SHP77 (cell line): ENCODE measurements at places on chromosomes 3 and 15.

- no peak for DNase-seq
These were observed 7.0 kb downstream of the CHP1 start for GRCh38 chr15:41238100-41238499.

DNA sequence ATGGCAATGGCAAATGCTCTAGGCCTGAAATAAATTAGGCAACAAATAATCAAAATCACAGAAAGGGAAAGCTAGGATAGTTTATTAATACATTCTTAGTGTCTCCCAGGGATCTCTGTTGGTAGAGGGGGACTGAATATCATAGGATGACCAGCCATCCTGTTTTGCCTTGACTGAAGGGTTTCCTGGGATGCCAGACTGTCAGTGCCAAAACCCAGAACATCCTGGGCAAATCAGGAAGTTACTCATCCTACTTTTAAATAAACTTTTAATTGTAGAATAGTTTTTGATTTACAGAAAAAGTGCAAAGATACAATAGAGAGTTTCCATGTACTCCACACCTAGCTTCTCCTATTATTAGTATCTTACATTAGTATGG lies 21.8 kb upstream of the SIAH2 start:
- DNase-seq: no peak

- no peak for DNase-seq
These were observed 279.1 kb upstream of the ICE2 start for GRCh38 chr15:60757831-60758570.

- no peak for DNase-seq
These were observed 59.7 kb downstream of the ITPR1 start for GRCh38 chr3:4552811-4553210.

- peak; percentile 57 for DNase-seq
These were observed 379.7 kb downstream of the NAALADL2 start for GRCh38 chr3:175238801-175239200.

- no peak for DNase-seq
These were observed 11.0 kb downstream of the TSPAN3 start for GRCh38 chr15:77059786-77060361.

DNA sequence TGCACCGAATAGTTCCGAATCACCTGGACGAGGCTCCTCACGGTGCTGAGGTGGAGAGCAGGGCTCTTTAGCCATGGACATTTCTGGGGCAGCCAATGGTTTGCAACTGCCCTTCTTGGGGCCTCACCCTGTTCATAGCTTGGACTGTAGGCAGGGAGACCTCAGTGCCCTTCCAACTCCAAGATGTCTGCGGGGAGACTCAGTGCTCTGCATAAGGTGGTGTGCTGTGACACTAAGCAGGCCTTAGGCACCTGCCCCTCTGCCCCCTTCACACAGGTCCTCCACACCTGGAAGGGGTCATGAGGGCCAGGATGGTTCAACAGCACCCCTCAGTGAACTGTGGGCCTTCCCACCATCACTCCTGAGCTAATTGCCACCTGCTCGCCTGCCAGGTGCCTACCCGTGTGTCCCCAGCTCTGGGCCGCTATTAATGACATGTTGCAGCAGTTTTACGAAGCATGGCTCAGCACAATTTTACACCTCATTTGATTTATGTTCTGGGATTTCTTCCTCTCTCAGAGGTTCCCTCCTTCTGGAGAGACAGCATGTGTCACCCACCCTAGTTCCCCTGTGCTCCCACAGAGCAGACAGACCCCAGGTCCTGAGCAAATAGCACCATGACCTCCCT lies 101.2 kb upstream of the SMAD3 start:
- no peak for DNase-seq

- no peak for DNase-seq
These were observed 82.2 kb upstream of the EPHA3 start for GRCh38 chr3:89025185-89025584.

GRCh38 chr3:188348435-188349244 lies 194.7 kb downstream of the LPP start:
- no peak for DNase-seq

- DNase-seq: no peak
These were observed 33.7 kb upstream of the TTBK2 start for GRCh38 chr15:42954291-42954690.

DNA sequence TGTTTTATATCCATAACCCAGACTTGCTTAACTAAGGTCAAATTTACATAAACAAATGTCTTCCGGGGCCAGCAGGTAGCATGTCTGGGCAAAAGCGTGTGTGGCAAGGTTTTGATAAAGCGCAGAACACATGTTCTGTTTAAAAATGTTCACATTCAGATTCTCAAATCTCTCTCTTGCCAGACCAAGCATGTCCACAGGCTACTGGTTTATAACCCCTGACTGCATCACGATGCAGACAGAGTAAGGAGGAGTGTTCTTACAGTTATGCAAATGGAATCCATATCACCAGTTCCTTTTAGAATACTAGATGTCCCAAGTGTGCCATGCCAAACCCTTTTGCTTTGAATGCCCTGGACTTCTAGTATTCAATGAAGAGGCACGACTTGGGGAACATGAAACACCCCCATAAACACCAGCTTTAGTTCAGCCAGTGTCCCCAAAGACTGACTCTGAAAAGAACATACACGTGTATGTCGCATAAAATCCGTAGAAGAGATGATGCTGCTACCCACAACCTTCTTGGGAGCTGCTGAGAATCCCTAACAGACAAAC lies 412.0 kb downstream of the CNTN4 start:
- no peak for DNase-seq

DNA sequence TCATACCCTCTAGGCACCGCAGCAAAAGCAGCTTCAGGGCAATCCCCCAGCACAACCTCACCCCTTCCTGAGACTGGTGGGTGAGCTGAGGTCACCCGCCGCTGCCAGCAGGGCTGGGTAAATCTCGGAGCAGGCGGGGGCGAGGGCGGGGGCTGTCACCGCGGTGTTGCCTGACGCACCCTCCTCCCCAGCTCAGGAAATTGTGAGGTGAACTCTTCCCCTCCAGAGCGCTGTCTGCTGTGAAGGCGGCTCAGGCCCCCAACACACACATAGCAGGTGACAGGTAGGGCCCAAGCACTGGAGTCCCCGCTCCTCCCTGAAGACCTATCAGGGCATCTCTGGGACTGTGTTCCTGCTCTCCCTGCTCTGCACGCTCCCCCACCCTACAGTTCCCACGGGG lies 30.2 kb upstream of the FURIN start:
- DNase-seq: no peak

GRCh38 chr15:78282324-78282723 lies 17.1 kb downstream of the SKIC8 start:
- DNase-seq: no peak

DNA sequence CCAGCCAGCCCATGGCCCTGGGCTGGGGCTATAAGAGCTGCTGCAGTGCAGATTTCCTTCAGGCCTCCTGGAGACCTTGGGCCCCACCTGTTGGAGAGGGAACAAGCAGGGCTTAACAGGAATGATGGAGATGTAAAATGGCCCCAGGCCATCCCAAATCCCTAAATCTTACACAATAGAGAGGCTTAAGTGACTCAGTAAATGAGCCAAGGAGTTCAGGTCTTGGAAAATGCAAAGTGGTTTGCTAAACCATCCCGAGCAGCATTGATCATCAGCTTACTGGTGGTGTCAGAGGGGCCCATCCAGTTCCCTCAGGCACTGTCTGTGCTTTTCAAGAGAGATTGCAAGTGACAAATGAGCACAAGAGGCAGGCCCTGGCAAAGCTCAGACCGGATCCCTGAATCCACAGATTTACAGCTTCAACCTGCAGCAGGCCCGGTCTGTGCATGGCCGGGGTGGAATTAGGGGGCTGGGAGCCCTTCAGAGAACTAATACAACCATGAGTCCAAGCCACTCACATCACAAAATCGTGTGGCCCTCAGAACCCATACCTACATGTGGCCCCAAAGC lies 325.4 kb downstream of the UACA start:
- DNase-seq: no peak

DNA sequence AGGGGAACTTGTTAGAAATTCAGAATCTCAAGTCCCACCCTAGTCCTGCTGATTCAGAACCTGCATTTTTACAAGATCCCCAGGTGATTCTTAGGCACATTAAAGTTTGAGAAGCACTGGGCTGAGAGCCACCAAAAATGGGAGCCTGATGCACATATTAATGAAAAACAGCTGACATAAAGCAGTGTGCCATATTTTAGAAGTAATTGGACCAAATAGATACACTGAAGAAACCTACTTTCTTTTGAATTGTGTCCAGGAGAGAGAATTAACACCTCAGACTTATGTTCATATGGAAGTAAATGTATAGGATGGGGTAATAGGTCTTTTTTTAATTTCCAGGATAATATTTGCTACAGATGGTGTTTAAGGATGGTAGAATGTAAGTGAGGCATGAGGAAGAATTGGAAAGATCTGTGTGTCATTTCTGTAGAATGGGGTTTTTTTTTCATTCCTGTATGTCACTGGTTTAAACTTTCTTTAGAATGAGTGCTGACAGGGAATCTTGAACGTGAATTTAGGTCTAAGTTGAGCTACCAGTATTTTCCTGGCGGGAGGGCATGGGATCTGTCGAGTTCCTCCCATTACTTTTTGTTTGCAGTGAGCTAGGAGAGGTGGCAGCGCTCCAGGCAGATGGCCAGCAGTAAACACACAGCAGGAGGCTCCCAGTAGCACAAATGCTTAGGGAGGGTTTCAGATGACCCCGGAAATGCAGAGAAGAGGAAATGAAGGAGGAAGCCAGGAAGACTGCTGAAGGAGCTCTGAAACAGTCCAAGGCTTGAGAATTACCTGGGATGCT lies 185.6 kb downstream of the PLCL2 start:
- DNase-seq: peak; percentile 82

GRCh38 chr3:40043444-40043755 lies 234.0 kb downstream of the MYRIP start:
- DNase-seq: no peak

DNA sequence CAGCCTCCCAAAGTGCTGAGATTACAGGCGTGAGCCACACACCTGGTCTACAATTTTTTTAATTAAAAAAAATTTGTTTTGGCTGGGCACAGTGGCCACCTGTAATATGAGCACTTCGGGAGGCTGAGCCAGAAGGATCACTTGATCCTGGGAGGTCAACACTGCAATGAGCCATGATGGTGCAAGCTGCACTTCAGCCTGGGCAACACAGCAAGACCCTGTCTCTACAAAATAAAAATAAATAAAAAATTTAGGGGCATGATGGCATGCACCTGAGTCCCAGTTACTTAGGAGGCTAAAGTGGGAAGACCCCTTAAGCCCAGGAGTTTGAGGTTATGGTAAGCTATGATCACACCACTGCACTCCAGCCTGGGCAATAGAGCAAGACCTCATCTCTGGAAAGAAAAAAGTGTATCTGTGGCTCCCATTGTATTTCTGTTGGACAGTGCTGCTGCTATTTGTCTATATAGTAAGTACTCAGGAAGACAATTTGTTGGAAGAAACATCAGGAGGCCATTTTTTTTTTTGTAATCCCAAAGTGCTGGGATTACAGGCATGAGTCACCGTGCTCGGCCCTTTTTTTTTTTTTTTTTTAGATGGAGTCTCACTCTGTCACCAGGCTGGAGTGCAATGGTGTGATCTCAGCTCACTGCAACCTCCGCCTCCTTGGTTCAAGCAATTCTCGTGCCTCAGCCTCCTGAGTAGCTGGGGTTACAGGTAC lies 27.5 kb upstream of the SH3BP5 start:
- DNase-seq: no peak

GRCh38 chr3:172076212-172076611 lies 36.8 kb downstream of the FNDC3B start:
- DNase-seq: no peak

DNA sequence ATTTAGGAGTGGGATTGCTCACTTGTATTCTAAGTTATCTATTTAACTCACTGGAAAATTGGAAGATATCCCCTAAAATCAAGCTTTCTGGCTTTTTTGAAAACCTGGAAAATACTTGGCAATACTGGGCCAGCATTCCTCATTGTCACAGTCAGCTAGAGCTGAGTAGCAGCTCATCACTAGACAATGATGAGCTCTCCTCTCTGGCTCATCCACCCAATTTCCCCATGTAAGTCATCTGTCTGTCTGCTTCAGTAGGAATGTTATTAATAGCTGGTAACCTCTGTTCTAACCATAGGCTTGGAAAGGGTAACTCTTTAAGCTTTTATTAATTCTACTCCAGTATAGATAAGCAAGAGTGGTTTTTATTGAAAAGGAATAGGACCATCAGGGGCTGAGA lies 39.7 kb upstream of the PIK3R4 start:
- no peak for DNase-seq

DNA sequence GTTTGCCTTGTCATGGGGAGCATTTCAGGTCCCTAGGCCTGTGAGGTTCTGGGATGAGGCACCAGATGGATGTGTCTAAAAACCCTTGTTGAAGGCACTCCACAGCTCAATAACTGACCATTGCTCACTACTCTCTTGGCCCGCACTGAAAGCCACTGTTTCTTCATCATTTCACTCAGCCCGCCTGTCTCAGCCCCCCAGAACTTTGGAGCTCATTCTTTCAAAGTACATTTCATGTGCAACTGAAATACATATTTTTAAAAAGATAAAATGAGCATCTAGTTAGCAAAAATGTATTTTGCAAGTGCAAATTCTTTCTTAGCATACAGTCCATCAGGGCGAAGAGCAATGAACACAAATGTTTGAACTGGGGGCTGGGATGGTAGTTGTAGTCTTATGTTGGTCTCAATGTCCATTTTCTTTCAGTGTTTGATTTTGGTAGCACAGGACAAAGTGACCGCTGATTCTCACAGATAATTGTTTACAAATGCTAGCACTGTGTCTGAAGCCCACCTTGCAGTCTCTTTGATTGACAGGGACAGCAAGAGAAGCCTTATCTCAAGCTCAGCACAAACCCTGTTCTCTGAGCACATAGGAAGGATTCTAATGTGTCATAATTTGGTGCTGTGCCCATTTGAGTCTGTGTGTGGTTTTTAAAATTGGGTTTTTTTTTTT lies 19.6 kb downstream of the HEMK1 start:
- DNase-seq: no peak

- DNase-seq: no peak
These were observed 50.0 kb upstream of the CDIN1 start for GRCh38 chr15:36529296-36530011.

GRCh38 chr15:29821416-29822099 lies 710 bp downstream of the TJP1 start:
- peak; percentile 49 for DNase-seq

DNA sequence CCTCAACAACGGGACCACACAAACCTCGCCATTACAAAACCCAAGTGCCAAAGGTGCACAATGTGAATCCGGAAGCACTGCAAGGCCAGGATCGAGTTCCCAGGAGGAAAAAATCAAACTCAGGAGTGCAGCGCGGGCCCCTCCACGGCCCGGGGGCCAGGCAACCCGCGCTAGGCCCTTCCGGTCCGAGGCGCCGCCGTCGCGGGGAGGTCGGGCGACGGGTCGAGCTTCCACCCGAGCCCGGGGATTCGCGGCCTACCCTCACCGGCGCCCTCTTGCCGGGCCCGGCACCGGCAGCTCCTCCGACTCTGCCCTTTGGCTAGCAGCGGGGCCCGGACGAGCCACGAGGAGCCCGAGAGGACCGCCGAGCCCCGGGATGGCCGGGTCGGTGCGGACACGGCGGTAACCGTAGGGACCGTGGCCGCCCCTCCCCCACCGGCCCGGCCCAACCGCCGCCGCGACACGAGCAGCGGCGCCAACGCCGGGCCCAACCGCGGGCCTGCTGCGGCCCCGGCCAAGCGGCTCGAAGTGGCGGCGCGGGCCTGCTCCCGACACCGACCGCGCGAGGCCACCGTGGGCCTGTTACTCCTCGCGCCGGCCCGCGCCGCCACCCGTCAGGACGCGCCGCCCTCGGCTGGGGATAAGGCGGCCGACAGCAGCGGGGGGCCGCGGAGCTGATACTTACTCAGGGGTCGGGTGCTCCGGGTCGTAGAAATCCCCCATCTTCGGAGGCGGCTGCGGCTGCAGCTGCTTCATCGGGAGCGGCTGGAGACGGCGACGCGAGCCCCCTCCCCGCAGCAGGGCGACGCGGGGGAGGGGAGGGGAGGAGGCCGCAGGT lies 525 bp downstream of the SETD2 start:
- DNase-seq: peak; percentile 19

- DNase-seq: no peak
These were observed 48.7 kb downstream of the STAG1 start for GRCh38 chr3:136703429-136703828.
